Heart right ventricle (tissue), 16 donors: ENCODE measurements at places on chromosomes 7 and 10. TPM values are rescaled to one million over a fixed set of nuclear protein-coding genes. Genes with fewer than 3 reads are reported as not detected.
A peak's percentile ranks its signal among the peaks of the same experiment; 100 is the strongest.

DNA sequence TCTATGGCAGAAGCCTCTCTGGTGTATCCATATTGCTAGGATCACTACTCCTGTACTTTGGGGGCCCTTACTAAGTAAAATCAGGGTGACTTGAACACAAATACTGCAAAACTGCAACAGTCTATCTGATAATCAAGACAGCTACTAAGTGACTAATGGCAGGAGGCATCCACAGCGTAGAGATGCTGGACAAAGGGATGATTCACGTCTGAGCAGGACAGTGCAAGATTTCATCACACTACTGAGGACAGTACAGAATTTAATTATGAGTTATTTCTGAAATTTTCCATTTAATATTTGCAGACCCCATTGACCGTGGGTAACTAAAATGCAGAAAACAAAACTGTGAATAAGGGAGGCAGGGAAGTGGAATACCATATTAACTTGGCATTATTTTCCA, 10.4 kb downstream of the CUL2 start:
- H3K36me3 ChIP-seq, result no peaks in the 10 kb centered on the region
- no peaks in the 10 kb centered on the region for H3K27me3 ChIP-seq
- no peak overlapping the region for H3K27ac ChIP-seq
- no peaks in the 10 kb centered on the region for H3K4me1 ChIP-seq
- H3K4me3 ChIP-seq, result no peak overlapping the region

DNA sequence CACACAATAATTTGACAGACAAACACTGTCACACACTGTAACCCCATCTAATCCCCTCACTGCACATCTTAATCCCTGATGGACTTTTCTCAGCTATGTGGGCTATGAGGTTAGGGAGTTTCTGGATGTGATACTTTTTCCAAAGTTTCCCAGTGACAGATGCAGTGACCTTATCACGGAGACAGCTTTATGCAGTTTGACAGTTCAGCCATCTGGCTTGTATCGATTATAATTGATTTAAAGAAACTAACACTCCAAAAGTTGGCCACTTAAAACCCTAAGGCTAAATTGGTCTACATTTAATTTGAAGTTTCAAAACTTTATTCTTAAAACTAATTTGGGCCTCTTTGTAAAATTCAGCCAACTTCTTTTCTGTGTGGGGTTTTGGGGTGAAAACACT, 196.7 kb downstream of the SDK1 start:
- H3K36me3 ChIP-seq, result no peaks in the 10 kb centered on the region
- H3K27ac ChIP-seq, result no peak overlapping the region
- H3K4me3 ChIP-seq, result no peak overlapping the region
- no peak for DNase-seq

DNA sequence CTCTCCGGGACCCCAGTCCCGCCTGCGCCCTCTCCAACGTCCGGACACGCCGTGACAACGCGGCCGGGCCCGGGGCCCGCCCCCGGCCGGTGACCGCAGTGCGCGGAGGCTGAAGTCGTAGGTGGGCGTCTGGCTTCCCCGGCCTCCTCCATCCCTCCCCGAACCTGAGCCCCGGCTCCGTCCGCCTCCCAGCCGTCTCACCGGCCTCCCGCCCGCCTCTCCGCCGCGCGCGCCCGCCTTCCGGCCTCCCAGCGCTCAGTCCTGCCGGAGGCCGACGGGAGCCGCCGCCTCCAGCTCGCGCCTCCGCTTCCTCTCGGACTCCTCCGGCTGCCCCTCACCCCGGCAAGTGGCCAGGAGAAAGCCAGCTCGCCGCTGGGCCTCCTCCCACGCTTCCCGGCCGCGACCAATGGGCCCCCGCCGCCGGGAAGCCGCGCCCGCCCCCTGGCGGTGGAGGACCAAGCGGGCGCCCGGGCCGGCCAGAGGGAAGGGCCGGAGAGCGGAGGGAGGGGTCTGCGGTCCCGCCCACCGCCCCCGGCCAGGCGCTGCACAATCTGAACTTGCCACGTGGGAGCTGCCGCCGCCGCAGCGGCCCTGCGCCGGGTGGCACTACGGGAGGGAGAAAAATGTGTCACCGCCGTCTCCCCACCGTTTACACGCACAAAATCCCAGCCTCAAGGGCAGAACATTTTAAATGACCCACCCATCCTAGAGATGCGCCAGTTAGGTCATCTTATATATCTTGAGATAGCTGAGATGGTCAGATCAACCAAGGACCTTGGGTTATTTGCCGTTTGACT, at the start of gene FAM3C:
Gene FAM3C, minus strand, starts transcription at position 348 of the 797 bp plus-strand sequence. CDS start 13,339 bp downstream, outside the sequence.
- H3K4me3 ChIP-seq, result peak within 1 kb of the TSS; percentile 81
- peak within 1 kb of the TSS; percentile 86 for H3K27ac ChIP-seq
- H3K27me3 ChIP-seq, result no peaks in the 10 kb centered on the region
- H3K4me1 ChIP-seq, result peaks cover 19% of the 10 kb centered on the region
- no peaks in the 10 kb centered on the region for H3K36me3 ChIP-seq
- peak; percentile 94 for DNase-seq

DNA sequence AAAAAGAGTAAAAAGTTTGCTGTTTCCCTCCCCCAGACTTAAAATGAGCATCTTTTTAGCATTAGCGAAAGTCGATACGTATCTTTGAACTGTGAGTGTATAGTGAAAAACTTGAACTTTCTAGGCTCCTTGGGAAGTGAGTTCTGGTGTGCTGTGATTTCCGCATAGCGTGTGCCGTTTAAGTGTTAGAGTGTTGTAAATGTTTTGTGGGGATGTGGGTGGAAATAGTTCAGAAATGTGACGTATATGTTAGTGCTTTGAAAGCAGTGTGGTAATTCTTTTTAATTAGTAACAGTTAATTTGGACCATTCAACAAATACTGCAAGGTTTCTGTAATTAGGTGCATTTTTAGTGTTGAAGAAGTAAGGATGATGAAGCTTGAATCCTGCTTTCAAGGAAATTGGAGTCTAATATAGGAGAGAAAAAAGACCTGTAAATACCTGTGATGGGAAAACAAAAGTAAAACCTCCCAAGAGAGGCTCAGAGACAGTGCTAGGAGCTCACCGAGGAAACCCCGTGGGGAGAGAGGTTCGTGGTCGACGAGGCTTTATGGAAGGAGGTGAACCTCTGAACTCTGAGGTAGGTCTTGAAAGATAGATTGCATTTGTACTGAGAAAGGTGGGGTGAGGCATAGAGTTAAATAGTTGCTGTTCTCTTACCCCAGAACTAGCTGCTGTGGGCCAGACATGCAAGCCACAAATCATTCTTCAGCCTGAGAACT, 40.8 kb downstream of the RBM33 start:
- peaks cover 25% of the 10 kb centered on the region for H3K4me1 ChIP-seq
- no peak overlapping the region for H3K27ac ChIP-seq
- H3K4me3 ChIP-seq, result no peak overlapping the region
- H3K27me3 ChIP-seq, result no peaks in the 10 kb centered on the region
- H3K36me3 ChIP-seq, result no peaks in the 10 kb centered on the region
- no peak for DNase-seq

DNA sequence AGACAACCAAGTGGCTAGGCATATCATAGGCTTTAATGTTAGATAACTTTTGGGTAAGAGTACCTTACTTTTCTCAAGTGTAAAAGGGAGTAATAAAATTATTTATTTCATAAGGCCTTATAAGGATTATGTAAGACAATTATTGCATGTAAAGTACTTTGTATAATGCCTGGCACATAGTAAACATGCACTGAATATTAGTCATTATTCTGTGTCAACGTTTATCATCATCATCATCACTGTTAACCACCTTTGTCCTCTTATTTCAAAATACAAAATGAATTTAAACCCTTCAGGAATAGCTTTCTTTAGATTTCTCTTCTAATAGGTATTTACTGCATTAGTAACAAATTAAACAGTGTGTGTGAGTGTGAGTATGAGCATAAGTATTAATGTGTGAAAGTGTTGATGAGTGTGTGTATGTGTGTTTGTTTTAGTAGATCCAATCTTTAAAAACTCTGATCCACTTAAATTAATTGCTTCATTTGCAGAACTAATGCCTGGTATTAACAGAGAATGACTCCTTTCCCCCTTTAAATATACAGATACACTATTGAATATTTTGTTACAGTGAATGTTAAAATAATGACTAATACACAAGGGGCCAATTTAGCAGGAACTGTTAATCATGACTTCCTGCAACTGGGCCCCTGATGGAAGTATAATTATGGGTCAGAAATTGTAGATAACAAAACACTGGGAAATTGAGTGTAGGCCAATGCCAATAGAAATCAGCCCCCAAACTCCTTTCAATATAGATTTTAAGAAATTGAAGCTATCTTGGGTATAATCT, 213.3 kb upstream of the FZD8 start:
- no peak overlapping the region for H3K4me3 ChIP-seq
- no peak for DNase-seq
- H3K27ac ChIP-seq, result no peak overlapping the region
- no peaks in the 10 kb centered on the region for H3K27me3 ChIP-seq
- no peaks in the 10 kb centered on the region for H3K36me3 ChIP-seq

DNA sequence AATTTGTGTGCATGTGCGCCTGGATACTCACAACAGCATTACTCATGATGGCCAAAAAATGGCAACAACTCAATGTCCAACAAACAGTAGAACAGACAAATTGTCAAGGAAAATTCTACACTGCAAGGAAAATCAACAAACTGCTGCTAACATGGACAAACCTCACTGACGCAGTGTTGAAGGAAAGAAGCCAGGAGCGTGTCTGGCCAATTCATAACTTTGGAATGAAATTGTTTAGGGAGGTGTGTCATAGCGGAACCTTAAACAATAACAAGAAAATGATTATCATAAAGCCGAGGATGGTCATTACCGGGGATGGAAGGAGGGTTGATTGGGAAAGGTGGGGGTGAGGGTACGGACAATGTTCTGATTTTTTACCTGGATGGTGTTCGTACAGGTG, 29.1 kb downstream of the ALOX5 start:
- DNase-seq, result no peak
- no peaks in the 10 kb centered on the region for H3K4me1 ChIP-seq
- no peak overlapping the region for H3K4me3 ChIP-seq

- DNase-seq, result no peak
- H3K4me3 ChIP-seq, result no peak overlapping the region
- no peaks in the 10 kb centered on the region for H3K36me3 ChIP-seq
- H3K27ac ChIP-seq, result no peak overlapping the region
These were observed 231.2 kb downstream of the PTPRN2 start for GRCh38 chr7:158356454-158356853.

Gene EXOC6
- 3.3 TPM for polyA plus RNA-seq
